ENCODE measurements at places on chromosomes 2 and 18.
A peak's percentile ranks its signal among the peaks of the same experiment; 100 is the strongest.

DNA sequence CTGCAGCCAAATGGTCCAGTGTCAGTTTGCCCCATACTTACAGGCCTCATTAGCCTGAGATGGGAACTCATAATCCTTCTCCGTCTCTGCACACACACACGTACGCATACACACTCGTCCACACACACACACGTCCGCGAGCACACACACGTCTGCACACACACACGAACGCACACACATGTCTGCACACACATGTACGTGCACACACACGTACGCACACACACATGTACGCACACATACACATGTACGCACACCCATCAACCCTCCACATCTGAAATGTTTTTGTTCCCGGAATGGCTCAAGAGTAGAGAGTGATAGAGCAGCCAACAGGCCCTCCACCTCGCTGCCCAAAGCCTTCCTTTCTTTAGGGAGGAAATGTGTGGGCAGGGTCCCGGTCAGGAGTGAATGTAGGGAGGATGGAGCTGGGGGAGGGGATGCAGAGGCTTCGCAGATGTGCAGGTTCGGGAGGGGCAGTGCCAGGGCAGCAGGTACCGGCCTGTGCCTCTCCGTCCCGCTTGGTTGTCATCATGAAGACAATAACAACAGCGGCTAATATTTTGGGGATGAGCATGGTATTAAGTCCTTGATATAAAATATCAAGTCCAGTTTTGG is 52.7 kb downstream of the PTGR3 start:
- no peak for DNase-seq

- DNase-seq, result no peak
Measured at GRCh38 chr2:104487366-104487765, 366.5 kb upstream of the POU3F3 start.

DNA sequence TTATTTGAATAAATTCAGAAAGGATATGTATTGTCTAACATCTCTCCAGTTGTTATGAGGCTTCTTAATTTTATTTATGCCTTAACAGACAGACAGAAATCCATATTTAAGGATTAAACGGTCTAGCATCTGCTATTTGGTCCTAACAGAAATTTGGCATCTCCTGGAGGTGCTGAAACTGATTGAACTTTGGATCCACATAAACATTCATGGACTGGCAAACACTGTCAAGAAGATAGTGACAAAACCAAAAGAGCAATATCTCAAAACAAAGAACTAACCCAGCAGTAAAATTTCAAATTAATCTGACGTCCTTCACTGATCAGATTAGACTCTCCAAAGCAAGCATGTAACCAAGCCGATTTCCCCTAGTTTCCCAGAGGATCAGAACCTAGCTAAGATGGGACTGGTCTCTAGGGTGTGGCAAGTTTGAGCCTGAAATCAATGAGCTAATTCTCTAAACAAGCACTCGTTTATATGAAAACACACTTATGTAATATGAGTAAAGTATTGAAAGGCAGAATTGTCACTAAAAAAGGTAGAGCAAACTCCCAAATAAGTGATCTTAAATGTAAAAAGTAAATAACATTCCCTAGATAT is 139.5 kb downstream of the NOL4 start:
- no peak for DNase-seq

DNA sequence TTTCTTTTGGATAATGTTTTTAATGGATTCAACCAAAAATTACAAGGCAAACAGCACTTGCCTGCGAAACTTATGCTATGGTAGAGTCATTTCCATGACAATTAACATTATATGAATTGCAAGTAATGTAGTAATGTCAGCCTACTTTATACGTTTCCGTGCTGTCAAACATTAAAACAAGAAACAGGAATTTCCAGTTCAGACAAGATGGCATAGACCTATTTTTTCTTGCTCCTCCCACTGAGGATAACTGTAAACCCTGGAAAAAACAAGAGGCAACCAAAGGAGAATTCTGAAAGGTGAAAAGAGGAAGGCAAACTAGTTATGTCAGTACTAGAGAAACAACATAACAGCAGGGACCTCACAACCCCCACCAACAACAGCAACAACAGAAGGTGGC is 170.7 kb downstream of the DIS3L2 start:
- no peak for DNase-seq

DNA sequence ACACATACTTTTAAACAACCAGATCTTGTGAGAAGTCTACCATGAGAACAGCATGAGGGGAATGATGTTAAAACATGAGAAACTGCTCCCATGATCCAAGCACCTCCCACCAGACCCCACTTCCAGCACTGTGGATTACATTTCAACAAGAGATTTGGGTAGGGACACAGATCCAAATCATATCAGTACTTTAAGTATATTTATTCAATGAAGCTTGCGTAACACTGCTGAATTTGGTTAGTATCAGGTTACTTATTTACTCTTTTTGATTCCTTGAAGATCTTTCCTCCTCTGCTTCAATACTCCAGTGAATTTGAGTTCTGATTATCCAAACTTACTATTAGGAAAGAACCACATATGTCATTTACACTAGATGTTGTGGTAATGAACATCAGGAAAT is 418.6 kb downstream of the PIK3C3 start:
- no peak for DNase-seq

- no peak for DNase-seq
Measured at GRCh38 chr2:173972636-173973035, 7.5 kb upstream of the SP3 start.

GRCh38 chr2:198991431-198991830 is 466.3 kb downstream of the SATB2 start:
- DNase-seq, result no peak

- no peak for DNase-seq
Measured at GRCh38 chr2:103789381-103790095, 1027.7 kb downstream of the TMEM182 start.

DNA sequence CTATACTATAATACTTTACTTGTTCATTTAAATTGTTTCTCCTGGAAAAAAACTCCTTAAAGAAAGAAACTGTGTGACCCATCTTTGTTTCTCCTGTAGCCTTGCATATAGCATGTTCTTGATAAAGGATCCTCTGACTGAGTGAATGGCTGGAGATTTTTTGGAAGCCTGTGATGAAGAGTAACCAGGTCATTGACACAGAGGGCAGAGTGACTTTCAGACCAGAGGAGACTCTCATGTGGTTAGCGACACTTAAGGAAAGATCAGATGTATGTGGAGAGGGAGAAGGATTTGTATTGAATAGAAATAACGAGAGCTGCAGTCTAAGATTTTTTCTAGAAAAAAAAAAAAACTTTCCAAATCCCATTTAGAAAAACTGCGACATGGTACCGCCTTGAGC is 85.5 kb downstream of the TRIM43 start:
- no peak for DNase-seq

DNA sequence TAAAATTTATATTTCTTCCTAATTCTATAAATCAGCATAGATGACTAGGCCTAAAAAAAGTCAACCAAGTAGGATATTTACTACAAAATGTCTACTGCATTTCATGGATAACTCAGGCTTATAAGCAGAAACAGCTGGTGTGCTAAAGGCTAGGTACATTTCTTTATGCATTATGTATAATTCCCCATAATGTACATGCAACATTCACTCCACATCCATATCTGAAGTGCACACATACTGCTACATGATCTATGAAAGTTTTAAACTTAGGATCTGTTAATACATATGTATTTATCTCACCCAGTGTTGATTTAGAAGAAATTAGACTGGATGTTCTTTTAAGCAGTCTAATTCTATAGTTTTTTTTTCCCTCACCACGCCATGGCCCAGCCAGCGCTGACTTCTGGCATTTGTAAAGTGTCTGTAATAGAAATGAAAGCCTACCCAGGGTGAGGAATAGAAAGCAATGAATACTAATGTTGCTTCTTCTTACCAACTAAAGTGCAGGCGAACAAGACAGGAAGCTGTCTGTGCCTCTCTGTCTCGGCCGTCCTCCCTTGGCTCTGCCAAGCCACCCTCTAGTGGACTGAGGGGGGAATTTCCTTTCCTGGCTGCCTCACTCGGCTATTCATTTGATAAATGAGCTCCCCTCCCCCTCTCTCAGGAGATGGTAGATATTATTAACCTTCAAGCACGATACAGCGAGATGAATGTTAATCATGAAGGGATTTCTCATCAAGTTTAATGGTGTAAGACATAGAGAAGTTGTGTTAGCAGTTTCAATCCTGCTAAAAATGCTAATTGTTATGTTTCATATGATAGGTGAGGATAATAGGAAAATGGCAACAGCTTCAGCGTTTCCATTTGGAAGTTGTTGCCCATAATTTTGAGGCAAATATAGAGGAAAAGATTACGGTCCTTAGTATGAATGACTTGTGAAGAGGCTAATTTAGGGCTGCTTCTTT is 384.5 kb downstream of the MTX2 start:
- no peak for DNase-seq

- no peak for DNase-seq
Measured at GRCh38 chr2:236047886-236048540, 120.2 kb downstream of the GBX2 start.

- DNase-seq, result no peak
Measured at GRCh38 chr2:235330775-235331451, 162.9 kb upstream of the AGAP1 start.

DNA sequence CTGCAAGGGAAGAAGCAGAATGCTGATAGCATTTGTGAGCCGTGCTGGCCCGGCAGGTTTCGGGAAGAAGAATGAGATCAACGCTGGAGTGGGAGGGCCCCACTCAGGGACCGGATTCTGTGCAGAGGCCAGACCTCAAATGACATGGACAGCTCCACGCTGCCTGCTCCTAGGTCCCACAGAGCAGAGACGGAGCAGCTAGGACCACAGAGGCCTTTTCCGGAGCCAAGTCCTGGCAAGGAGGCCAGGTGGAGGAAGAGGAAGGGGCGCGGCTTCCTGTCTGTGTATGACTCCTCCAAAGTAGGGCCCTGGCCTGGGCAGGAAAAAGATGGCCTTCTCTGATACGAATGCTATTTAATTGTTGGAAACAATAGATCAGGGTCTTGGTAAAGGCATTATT is 139.9 kb downstream of the LRRC30 start:
- DNase-seq, result no peak

- no peak for DNase-seq
Measured at GRCh38 chr2:60366135-60366712, 187.2 kb downstream of the BCL11A start.

DNA sequence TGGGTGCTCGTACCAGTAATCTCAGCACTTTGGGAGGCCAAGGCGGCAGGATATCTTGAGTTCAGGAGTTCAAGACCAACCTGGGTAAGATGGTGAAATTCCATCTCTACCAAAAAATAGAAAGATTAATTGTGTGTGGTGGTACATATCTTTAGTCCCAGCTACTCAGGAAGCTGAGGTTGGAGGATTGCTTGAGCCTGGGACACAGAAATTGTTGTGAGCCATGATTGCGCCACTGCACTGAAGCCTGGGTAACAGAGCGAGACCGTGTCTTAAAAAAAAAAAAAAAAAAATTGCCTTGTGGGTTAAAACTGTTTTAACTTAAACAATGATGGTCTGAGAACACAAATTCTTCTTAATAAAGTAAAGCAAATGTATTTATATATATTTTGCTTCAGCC is 49.6 kb downstream of the ATP9B start:
- DNase-seq, result no peak

GRCh38 chr2:37874470-37874869 is 50.6 kb upstream of the RMDN2 start:
- no peak for DNase-seq

GRCh38 chr2:55901941-55902340 is 21.6 kb downstream of the EFEMP1 start:
- DNase-seq, result no peak

DNA sequence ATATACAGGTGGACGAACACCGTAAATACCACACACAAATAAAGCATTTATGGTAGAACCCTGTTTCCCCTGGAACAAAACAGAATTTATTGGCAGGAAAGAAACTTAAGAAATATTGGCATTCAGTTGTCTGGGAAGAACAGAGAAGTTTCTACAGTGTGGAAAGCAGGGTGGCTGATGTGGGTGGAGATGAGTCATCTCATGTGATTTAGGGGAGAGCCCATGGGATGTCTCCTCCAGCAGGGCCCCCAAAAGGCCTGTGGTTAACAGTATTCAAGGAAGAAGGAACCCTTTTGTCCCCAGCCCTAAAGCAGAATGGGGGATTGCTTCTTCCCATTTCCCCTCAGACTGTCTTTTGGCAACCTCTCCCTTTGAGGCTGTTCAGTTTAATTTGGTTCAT is 24.2 kb downstream of the SIX3 start:
- no peak for DNase-seq

DNA sequence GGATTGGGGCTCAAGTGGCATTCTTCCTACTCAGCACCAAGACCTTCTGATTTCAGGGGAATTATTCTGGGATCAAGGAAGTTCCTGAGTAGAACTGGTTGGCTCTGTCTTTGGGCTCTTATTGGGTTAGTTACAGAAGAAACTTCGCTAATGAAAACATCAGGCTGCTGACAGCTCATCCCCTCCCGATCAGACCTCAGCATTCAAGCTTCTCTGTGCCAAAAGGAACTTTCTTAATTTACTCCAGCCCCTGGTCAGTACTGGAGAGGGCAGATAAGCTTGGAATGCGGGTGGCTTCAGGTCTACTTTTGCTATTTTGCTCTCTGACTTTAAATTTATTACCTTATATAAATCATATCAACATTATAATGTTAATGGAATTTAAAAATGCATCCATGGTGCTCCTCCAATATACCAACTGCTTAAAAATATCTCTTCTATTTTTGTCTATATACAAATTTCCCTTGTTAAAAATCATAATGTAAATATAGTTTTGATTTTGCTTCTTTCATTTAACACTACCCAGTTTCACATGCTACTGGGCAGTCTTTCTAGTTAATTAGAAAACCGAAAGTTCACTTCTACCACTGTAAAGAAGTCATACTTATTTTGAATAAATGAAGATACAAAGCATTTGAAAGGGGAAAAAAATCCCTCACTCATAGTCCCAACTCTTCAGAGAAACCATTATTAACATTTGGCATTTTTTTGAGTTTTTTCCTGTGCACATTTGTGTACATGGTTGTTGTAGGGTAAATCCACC is 34.4 kb downstream of the PCARE start:
- no peak for DNase-seq

DNA sequence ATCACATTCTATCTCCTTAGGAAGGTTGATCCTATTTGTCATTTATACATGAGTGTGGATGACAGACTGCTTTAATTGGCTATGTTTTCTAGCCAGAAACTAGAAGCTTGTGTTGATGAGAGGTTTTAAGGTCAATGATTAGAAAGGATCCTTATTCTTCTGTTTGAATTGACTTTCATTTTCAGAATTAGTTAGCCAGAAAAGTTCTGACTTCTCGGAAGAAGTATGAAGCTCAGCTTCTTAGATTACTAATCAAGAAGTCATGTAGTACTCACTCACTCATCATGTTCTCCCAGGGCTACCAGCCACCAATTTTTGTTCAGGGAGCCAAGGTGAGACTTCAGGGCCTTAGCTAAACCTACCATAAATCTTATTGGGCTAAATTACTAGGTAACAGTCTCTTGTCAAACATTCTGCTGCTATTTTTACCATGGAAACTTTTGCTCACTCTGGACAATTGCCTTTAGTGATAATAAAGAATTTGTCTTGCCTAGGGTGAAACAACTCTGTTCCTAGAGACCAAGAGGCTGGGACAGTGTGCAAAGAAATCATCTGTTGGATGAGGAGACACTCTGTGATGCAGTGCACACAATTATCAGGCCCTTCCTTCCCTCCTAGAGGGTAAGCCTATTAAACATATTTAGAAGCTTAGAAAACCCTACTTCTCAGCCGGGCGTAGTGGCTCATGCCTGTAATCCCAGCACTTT is 111.6 kb upstream of the DNMT3A start:
- peak; percentile 36 for DNase-seq

- DNase-seq, result peak; percentile 14
Measured at GRCh38 chr2:172288603-172289002, 138.8 kb upstream of the ITGA6 start.
